ENCODE measurements at places on chromosomes 3 and 15. TPM values are rescaled to one million over a fixed set of nuclear protein-coding genes. Genes with fewer than 3 reads are reported as not detected.

NR1I2 gene
- 0.11 TPM for polyA plus RNA-seq

SFMBT1 gene
- 5.5 TPM for polyA plus RNA-seq

CFAP161 gene
- not detected for polyA plus RNA-seq

TP63 gene
- polyA plus RNA-seq, result 7.3 TPM

INKA1 gene
- 6.5 TPM for polyA plus RNA-seq

KCNAB1 gene
- 3.7 TPM for polyA plus RNA-seq

TOP2B gene
- polyA plus RNA-seq, result 73.8 TPM

CFAP100 gene
- polyA plus RNA-seq, result not detected

ABI3BP gene
- polyA plus RNA-seq, result 126 TPM

GOLGA8J gene
- not detected for polyA plus RNA-seq

GPR27 gene
- polyA plus RNA-seq, result 3.3 TPM

CYP19A1 gene
- 0.99 TPM for polyA plus RNA-seq

CD96 gene
- 2.1 TPM for polyA plus RNA-seq

LTF gene
- polyA plus RNA-seq, result 0.66 TPM

DAZL gene
- polyA plus RNA-seq, result not detected

UROC1 gene
- polyA plus RNA-seq, result 0.03 TPM

NANOGP8 gene
- polyA plus RNA-seq, result not detected

SMCO1 gene
- not detected for polyA plus RNA-seq

TMCO5A gene
- polyA plus RNA-seq, result not detected

C3orf20 gene
- not detected for polyA plus RNA-seq

GAP43 gene
- 5.6 TPM for polyA plus RNA-seq

GRK7 gene
- polyA plus RNA-seq, result 0.05 TPM

SPESP1 gene
- polyA plus RNA-seq, result 5.7 TPM

TXNRD3 gene
- polyA plus RNA-seq, result 7.2 TPM

GCHFR gene
- polyA plus RNA-seq, result 28.7 TPM

Measured in urinary bladder (tissue), 4 donors.